ENCODE measurements at places on chromosomes 2 and 18.

- no peak for DNase-seq
Observed at GRCh38 chr2:43507137-43507536, 88.7 kb downstream of the THADA start.

- DNase-seq, result no peak
Observed at GRCh38 chr2:25929789-25930473, 51.6 kb upstream of the ASXL2 start.

DNA sequence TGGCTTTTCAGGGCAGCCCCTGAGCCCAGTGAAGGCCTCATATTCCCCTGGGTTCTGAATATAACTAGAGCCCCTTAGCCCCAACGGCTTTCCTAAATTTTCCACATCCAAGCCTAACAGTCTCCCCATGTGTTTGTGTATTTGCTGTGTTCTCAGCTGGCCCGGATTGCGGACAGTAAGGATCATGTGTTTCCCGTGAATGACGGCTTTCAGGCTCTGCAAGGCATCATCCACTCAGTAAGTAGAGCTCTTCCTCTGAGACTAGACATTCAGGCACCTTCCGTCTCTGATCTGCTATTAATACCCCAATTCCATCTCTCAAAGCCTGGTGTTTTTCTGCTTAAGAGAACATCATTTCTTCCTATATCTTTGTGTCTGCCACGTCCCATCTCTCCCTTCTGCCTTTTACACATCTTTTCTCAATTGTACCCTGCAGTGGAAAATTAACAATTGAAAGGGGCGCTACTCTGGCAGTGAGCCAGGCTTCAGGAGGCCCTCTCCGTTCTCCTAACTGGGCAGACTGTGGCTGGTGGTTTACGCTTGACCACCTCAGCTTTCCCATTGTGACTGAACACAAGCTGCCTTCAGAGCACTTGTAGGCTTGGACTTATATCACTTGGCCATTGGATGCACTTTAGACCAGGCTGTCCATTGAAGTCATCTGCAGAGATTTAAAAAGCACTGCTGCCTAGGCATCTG lies 64.4 kb downstream of the ANTXR1 start:
- no peak for DNase-seq

DNA sequence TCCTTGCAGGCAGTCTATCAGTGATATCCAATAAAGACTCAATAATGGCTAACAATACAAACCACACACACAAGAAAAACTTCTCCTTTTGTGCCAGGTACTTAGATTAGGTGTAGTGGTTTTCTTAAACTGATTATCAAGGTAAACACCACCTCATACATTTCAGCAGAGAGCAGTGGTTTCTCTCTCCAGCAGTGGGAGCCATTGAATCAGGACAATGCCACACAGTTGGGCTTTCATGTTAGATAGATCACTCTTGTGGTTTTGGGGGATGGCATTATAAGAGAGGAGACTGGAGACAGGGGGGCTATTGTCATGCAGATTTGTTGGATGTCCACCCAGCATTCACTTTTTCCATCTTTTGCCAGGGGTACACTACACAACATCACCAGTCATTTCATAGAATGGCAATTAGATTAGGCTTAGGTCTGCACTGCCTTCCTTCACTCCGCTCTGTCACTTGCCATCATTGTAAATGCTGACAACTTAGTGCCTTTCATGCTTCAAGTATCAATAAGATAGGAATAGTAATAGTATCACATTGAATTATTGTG lies 13.6 kb upstream of the IRS1 start:
- DNase-seq, result no peak

GRCh38 chr18:8951491-8951890 lies 151.0 kb upstream of the NDUFV2 start:
- no peak for DNase-seq

DNA sequence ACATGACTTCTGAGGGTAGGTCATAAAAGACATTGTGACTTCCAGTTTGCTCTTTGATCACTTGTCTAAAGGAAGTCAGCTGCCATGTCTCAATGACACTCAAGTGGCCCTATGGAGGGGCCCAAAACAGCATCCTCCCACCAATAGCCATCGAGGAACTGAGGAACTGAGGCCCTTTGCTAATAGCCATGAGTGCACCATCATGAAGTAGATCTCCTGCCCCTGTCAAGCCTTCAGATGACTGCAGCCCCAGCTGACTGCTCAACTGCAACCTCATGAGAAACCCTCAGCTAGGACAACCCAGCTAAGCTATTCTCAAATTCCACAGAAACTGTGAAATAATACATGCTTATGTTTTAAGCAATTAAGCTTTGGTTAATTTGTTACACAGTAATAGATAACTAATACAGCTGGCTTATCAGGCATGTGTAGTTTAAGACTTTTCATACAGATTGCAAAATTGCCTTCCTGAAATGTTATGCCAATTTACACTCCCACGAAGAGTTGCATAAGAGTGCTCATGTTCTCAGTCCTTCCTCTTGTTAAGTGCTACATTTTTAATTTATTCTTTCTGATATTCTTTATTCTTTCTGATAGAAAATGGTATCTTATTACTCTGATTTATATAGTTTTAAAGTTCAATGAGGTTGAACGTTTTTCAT lies 105.6 kb upstream of the NDUFV2 start:
- no peak for DNase-seq

- DNase-seq, result no peak
Observed at GRCh38 chr2:40421631-40422297, 30.1 kb downstream of the SLC8A1 start.

- no peak for DNase-seq
Observed at GRCh38 chr18:50167966-50168365, 27.0 kb downstream of the MYO5B start.

- DNase-seq, result no peak
Observed at GRCh38 chr2:590214-591175, 86.7 kb downstream of the TMEM18 start.

GRCh38 chr2:235936493-235936892 lies 231.7 kb downstream of the GBX2 start:
- DNase-seq, result no peak

DNA sequence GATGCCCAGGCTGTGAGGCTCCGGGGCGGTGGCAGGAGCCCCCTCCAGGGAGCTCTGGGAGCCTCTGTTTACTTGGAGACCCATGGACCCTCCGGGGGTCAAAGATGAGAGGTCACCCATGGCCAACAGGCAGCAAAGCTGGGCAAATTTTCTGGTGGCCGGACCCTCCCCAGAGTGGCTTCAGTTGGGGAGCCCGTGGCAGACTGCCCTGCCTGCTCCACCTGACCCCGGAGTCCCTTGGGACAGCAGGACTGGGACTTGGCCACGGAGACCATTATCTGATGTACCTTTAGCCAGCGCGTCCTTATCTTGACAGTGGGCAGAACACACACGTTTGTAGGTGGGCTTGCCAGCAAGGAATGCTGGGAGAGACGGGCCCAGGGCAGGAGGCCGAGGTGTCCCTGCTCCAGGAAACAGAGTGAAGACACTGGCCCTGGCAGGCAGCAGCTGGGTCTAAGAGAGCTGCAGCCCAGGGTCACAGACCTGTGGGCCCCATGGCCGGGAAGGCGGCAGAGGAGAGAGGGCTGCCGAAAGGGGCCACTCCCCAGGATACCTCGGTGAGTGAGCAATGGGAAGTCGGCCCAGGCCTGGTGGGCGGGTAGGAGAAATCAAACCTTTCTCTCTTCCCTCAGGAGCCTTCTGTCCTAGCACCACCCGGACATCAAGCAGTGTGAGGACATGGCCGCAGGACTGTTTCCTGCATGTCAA lies at the start of the genes ABCG5 and ABCG8:
ABCG5 (minus strand) TSS at position 280 of the 708 bp plus-strand sequence; CDS start at position 120, 160 bp downstream.
ABCG8 (plus strand) TSS at position 412 of the 708 bp plus-strand sequence; CDS start at position 495, 83 bp downstream.
- no peak for DNase-seq

DNA sequence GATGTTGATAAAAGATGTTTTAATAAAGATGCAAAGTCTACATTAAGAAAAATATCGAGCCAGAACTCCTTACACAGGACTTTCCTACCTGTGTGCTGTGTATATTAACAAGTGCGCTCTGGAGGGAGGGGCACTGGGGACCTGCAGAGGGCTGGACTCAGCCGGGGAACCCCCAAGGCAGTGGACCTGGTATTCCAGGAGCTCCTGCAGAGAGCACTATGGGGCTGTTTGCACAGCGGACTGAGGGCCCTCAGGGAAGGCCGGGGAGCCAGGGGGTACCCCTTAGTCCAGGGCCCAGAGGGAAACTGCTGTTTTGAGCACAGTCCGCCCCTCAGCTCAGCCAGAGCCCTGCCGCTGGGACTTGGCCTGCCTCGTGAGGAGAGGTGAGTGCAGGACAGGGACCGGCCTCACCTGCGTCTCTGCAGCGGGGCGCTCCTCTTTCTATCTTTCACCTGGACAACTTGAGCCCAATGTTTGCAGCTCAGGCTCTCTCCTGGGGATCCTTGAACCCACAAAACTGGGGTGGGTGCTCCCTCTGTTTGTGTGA lies 168.4 kb downstream of the ARL4C start:
- no peak for DNase-seq

DNA sequence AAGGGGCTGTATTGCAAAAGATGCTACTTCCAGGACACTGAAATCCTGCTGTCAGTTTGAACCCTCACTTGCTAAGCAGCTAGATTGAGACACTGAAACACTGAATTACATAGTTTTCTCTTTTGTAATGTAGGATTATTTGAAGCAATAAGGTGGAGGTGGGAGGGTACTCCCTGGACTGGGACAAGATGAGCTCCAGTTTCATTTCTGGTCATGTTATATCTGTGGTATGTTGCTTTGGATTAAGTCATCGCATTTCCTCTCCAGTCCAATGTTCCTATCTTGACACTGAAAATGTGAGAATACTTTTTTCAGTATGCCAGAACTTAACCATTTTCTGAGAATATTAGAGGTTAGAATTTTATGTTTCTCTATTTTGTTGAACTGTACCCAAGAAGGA lies 426.2 kb upstream of the MEX3C start:
- no peak for DNase-seq

GRCh38 chr2:155151472-155151871 lies 453.0 kb downstream of the KCNJ3 start:
- no peak for DNase-seq

DNA sequence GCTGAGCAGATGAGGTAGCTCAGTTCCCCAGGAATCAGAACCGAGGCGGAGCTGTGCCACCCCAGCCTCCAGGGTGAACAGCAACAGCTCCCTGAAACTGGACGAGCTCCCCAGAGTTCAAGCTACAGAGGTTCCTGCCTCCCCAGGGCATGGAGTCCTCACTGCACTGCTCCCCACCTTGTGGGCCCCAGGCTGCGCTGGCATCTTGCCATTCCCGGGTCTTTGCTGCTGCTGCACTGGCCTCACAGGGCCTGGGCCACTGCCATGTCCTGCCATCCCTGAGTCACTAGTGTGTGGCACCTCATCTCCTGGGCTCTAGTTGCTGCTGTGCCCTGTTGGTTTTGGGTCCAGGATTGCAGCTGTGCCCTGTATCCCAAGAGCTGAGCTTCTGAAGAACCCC lies 166.9 kb downstream of the SNTG2 start:
- no peak for DNase-seq

GRCh38 chr18:68426731-68427315 lies 288.1 kb downstream of the TMX3 start:
- no peak for DNase-seq

- no peak for DNase-seq
Observed at GRCh38 chr2:31254237-31255203, 20.6 kb downstream of the EHD3 start.

GRCh38 chr2:17717666-17718065 lies 35.9 kb downstream of the SMC6 start:
- DNase-seq, result no peak

DNA sequence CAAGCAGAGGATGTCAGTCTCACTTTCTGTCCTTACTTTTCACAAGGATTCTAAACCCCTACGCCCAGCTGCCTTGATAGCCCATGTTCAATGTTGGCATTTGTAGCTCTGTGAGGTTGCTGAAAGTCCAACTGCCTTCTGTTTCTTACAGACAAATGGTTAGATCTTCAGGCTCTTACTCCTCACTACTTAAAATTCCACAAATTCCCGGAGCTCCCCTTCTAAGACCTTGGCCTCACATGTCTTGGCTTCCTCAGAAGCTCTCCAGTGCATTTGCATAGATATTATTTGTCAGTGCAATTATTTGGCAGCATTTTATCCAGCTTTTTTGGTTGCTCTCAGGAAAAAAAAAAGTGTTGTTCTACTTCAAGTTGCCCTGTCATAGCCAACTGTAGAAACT lies 453.7 kb upstream of the CELF4 start:
- DNase-seq, result no peak

DNA sequence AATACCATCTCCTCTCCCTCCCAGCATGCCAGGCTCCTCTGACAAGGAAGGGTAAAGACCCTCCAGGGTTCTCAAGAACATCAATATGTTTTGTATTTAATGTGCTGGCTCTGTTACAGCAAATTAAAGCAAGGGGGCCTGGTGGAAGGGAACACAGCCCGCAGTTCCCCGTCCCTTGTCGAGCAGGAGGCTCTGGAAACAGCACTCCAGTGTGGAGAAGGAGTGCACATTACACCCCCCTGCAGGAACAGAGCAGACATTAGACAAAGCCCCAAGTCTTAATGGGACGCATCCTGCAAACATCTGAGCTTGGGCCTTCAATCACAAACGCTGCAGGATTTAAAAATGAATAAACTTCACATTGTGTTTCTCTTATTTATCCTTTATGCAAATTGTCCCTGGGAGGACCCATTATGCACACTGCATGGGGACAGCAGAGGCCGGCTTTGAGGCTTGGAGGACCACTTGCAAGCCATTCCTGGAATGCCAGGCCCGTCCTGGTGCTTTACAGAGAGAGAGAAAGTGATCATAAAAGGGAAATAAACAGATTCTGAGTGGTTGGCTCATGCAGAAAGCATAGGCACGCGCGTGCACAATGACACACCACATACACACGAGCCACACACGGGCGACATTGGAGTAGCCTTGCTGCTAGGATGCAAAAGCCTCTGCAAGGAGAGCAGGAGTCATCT lies 328.7 kb downstream of the SMAD2 start:
- no peak for DNase-seq

GRCh38 chr2:120494446-120494845 lies 148.5 kb downstream of the INHBB start:
- DNase-seq, result no peak

GRCh38 chr2:25368660-25369059 lies 26.9 kb upstream of the DNMT3A start:
- DNase-seq, result no peak

DNA sequence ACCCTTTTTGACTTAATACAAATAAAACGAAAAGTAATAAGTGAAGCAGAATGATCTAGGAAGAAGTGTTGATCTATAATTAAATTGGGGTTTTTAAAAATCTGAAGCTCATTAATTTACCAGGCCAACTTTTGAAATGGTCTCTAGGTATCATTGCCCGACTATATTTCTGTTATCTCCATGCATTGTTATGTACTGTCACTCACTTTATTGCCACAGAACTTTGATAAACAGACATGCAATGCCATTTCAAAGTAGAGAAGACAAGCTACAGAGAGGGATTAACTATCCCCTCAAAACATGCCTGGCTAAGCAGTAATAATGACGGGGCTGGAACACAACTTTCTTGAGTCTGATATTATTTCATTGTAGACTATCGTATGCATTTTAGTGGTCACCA lies 147.6 kb upstream of the ITGA4 start:
- no peak for DNase-seq

DNA sequence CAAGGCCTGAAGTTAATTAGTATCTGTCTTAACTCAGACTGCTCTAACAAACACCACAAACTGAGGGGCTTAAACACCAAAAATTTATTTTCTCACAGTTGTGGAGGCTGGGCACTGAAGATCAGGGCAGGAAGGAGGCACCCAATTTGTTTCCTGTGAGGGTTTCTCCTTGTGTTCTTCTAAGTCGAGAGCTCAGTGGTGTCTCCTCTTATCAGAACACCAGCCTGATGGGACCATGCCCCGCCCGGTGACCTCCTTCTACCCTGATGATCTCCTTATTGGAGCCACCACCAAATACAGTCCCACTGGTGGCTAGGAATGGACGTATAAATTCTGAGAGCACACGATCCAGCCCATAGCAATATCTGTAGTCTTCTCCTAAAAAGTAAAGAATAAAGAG lies 20.5 kb downstream of the TMEM18 start:
- no peak for DNase-seq
